ENCODE measurements at places on chromosomes 5 and 9.

- no peak for DNase-seq
Observed at GRCh38 chr5:73299665-73300336, 126.8 kb downstream of the TMEM174 start.

- DNase-seq: no peak
Observed at GRCh38 chr5:18799482-18800128, 1165.3 kb downstream of the TAF11L14 start.

GRCh38 chr9:6945816-6946215 lies 188.0 kb downstream of the KDM4C start:
- DNase-seq: no peak

GRCh38 chr5:157335534-157336422 lies 69.9 kb downstream of the CYFIP2 start:
- no peak for DNase-seq

DNA sequence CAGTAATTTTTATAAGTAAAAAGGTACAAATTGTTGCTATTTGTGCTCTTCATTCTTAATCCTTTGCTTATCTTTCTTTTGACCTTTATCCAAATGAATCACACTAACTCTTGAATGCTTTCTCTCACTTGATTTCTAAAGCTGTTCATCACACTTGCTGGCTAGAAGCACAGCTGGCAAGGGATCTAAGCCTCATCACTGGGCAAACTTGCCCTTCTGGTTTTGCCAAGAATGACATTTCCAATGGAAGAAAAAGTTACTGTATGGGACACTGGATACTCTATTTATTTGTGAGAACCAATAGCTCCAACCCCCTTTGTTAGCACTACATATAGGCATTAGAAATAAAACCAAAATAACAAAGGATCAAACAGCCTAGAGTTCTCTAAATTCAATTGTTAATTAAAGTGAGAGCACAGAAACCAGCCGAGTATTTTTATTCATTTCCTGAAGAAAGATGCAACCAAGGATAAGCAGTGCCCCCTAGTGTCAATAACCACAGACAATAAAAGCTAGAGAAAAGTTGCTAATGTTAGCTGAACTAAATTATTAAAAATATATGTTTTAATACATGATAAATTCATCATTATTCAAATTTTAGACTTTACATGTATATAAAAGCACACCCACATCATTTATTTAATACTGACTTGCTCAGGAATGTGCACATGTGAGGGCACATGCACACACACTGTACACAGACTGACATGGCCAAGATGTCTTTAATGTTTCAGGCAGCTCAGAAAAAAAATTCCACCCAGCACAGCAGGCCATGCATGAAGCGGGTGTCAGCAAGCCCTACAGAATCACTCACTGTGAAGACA lies 59.8 kb upstream of the POU5F2 start:
- peak; percentile 27 for DNase-seq

GRCh38 chr9:105507096-105507790 lies 50.7 kb upstream of the FKTN start:
- no peak for DNase-seq

- DNase-seq: no peak
Observed at GRCh38 chr5:77367741-77368140, 124.4 kb downstream of the WDR41 start.

- no peak for DNase-seq
Observed at GRCh38 chr5:160555581-160555970, 133.9 kb downstream of the PTTG1 start.

GRCh38 chr9:100108559-100108958 lies 9.5 kb downstream of the INVS start:
- no peak for DNase-seq

DNA sequence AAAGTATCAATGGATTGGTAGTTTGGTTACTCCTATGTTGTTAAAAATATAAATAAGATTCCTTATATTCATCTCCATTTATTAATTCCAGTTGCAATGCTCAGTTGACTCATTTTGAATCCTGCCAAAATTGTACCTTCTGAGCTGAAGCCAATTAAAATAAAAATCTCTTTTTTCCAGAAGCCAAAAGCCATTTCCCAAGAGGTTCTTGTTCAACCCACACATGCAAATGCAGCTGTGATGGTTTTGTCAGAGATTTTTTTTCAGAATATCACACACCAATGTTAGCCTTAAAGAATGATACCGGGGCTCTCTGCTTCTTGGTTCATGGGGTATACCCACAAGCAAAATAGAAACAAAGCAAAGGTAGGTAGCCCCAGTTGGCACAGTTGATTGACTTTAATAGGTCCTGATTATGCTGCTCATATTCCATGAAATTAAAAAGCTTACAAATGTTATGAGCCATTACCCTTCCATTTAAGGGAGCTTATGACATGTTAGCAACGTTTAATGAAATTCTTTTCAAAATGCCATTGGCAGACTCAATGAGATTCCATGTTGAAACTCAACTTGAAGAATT lies 208.0 kb downstream of the SGCD start:
- DNase-seq: no peak

- DNase-seq: no peak
Observed at GRCh38 chr5:88399561-88399960, 130.9 kb upstream of the TMEM161B start.

GRCh38 chr9:83342731-83343130 lies 195.5 kb downstream of the FRMD3 start:
- DNase-seq: no peak

DNA sequence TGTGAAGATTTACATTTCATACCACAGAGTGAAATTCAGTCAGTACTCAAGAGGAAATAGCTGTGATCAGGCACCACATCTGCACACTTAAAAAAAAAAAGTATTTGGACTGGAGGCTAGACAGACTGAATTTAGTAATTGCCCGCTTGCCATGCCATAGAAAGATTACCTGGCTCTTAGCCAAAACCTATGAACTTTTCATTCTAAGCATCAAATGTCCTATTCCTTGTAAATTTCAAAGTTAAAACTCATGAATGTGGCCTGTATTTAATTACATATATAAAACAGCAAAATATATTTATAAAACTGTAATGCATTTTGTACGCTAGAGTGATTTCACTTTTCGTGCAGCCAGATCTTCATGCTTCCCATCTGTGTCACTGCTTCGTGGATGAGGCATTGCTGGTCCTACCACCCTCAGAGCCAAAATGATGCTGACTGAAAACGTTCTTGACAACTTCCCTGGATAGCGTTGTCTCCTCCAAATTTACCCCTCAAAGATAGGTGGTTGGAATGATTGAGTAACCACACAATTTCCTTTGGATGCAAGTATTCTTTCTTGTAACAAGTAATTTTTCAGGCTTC lies 447.9 kb upstream of the SGCD start:
- no peak for DNase-seq

DNA sequence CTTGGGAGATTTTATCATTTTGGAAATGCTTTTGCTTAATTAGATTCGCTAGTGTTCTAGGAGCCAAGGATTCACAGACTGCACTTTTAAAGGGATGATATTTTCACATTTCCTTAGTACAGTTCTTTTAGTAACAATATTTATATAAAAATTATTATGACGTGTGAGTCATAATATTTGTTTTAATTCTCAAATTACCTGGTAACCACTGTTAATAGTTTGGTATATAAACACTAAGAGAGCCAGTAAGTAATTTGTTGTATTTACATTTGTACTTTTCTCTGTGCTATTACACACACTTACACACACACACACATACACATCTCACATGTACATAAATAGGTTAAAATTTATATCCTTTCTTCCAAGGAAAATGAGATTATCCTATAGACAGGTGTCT lies 58.8 kb upstream of the RAD23B start:
- DNase-seq: no peak

GRCh38 chr5:173984218-173984617 lies 4.8 kb upstream of the C5orf47 start:
- DNase-seq: no peak

DNA sequence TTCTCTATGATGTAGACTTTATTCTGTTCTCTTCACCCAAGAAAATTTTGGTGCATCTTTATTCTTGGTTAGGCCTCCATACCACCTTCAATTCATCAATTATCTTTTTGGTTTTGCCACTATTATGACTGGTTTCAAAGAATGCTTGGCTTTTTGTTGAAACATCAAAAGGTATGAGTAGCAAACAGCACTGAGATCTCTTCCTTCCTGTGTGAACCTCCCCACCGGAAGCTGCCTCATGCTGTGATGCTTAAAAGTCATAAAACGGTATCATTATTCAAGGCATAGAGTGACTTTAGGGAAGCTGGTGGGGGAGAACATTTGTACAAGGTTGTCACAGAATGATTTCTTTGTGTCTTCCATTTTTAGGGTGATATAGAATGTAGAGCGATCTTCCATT lies 70.6 kb downstream of the IQGAP2 start:
- peak; percentile 45 for DNase-seq

- no peak for DNase-seq
Observed at GRCh38 chr5:120073722-120074121, 390.4 kb upstream of the PRR16 start.

- no peak for DNase-seq
Observed at GRCh38 chr5:11468334-11469039, 435.8 kb downstream of the CTNND2 start.

- DNase-seq: no peak
Observed at GRCh38 chr9:3288686-3289085, 237.1 kb downstream of the RFX3 start.

GRCh38 chr5:176912115-176912514 lies 13.0 kb upstream of the HK3 start:
- DNase-seq: no peak

- no peak for DNase-seq
Observed at GRCh38 chr5:54719384-54720283, 202.1 kb downstream of the SNX18 start.

DNA sequence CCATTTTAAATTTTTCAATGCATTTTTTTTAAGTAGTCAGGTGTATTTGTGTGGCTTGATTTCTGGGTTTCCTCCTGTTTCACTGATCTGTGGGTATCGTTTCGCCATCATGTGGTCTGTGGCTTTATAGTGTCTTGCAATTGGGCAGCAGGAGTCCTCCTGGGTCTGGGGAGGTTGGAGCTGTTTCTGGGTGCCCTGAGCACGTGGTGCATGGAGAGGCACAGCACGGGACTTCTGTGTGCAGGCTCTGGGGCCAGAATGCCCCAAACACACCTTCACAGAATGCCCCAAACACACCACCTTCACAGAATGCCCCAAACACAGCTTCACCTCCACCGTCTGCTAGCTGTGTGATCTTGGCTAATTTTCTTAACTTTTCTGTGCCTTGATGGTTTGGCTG lies 82.6 kb upstream of the COL5A1 start:
- DNase-seq: no peak

- no peak for DNase-seq
Observed at GRCh38 chr9:98995971-98996504, 52.3 kb downstream of the COL15A1 start.

DNA sequence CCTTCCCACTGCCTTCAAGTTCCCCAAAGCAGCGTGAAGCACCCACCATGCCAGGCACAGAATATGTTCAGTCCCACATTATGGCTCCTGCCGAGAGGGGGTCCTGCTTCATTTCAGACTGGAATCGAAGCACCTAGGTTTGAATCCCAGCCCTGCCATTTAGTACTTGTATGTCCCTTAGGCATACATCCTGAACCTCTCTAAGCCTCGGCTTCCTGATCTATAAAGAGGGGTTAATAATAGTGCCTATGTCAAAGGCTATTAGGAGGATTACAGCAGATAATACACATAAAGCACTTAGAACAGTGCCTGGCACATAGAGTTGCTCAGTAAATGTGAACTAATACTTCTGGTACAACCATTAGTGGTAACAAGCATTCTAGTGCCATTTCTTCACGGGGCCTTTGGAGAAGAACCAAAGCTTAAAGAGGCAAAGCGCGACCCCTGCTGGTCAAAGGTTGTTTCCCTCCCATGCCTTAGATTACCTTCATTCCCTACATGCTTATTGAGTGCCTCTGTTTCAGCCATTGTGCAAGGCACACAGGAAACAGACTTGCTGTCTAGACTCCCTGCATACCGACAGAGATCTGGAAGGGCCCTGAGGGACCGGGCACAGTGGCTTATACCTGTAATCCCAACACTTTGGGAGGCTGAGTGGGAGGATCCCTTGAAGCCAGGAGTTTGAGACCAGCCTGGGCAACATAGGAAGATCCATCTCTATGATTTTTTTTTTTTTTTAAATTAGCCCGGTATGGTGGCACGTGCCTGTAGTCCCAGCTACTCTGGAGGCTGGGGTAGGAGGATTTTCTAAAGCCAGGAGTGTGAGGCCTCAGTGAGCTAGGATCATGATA lies 98.3 kb downstream of the PPARGC1B start:
- DNase-seq: peak; percentile 70

DNA sequence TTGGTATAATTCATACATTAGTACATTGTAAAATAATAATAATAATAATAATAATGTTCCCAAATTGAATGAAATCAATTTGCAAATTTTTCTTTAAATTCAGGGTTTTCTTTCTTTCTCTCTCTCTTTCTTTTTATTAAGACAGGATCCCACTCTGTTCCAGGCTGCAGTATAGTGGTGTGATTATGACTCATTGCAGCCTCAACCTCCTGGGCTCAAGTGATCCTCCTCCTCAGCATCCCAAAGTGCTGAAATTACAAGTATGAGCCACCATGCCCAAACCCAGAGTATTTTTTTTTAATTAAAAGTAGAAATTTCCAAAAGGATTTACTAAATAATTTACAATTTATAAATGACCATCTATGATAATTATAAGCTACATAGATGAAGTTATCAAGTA lies 117.7 kb downstream of the HOMER1 start:
- no peak for DNase-seq

DNA sequence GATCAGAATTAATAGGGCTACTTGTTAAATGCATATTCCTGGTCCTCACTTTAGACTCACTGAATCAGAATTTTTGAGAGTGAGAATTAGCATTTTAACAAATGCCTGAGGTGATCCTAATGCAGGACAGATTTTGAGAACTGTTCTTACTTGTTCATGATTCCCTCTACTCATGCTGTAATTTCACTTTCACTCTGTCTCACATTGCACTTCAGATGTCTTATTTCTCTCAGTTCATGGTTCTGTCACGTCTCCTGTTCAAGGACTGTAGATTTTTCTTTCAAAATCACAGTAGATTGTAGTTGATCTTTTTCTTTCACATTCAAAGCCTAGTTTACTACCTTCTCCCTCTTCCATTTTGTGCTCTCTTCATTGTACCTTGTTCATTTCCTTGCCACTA lies 54.3 kb downstream of the ADGRV1 start:
- DNase-seq: no peak

DNA sequence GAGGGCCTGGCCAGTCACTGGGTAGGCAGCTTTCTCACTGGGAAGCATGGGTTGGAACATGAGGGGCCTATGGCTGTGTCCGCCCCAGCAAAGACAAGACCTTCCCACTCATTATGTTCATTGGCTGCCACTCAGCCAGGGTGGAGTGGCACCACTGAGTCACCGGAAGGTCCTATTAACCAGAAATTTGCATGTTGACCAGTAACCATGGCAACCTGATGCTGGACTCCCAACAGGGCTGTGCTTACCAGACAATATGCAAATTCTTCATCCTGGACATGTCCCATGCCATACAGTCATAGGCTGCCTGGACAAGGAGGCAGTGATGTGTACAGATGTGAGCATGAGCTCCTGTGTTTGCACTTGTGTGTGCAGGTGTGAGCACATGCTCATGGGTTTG lies 66.7 kb downstream of the PSD2 start:
- no peak for DNase-seq

- DNase-seq: no peak
Observed at GRCh38 chr5:87650284-87650683, 237.6 kb upstream of the CCNH start.
